ENCODE measurements at places on chromosomes 13 and 19. TPM values are rescaled to one million over a fixed set of nuclear protein-coding genes. Genes with fewer than 3 reads are reported as not detected.

DNA sequence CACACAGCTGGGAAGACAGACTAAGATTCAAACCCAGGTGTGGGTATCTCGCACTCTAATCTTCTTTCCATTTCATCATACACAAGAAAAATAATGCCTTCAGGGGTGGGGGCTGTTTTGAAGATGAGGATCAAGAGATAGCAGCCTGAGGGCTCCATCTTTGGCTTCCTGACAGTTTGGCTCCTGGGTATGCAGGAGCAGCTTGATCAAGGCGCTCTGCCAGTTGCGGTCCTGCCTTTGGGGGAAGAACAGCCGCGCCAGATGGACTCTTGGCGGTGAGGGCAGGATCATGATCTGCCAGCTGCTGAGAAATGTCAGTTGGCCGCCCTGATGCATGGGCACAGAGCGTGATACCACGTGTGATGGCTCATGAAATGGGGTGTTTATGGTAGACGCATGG is 119.1 kb downstream of the IER2 start:
- no peaks in the 10 kb centered on the region for H3K4me1 ChIP-seq
- H3K36me3 ChIP-seq = no peaks in the 10 kb centered on the region
- H3K27ac ChIP-seq = no peak overlapping the region
- no peak overlapping the region for H3K4me3 ChIP-seq

MAG gene
- not detected for total RNA-seq

DNA sequence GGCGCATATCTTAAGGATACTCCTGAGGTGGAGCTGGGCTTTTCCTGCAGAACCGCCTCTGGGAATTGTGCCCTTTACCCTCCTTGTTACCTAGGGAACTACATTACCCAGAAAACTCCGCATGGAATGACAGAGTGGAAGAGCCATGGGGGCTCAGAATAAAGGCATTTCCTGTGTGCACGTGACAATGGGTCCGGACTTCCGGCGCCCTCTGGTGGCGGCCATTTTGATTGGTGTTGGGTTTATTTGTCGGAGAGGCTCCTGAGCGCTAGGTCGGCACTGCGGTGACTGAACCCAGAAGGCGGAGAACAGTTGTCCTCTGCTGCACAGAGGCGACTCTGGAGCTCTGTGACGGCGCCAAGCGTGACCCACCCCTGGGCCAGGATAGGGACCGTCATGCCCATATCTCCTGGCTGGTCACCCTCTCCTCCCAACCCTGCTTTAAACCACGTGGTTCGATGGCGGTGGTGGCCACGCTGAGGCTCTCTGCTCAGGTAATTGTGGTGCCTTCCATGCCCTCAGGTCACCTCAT is at the start of gene ZNF587B:
Gene ZNF587B, plus strand, starts transcription at position 229 of the 532 bp plus-strand sequence. Its CDS starts 230 bp downstream, at position 459.
- no peaks in the 10 kb centered on the region for H3K36me3 ChIP-seq
- H3K27ac ChIP-seq = peak within 1 kb of the TSS; percentile 82
- no peaks in the 10 kb centered on the region for H3K4me1 ChIP-seq
- peak; percentile 75 for DNase-seq
- H3K4me3 ChIP-seq = peak within 1 kb of the TSS; percentile 52
- no peaks in the 10 kb centered on the region for H3K27me3 ChIP-seq

ZGLP1 gene
- 1.2 TPM for total RNA-seq

GRCh38 chr13:102401265-102401664 is 583 bp downstream of the FGF14 start:
- H3K4me3 ChIP-seq = peak overlapping the region; percentile 52
- H3K36me3 ChIP-seq = no peaks in the 10 kb centered on the region
- no peak for DNase-seq
- peaks cover 39% of the 10 kb centered on the region for H3K27me3 ChIP-seq
- peak overlapping the region; percentile 73 for H3K27ac ChIP-seq

GRCh38 chr13:20288561-20288960 is 56.4 kb upstream of the GJB6 start:
- H3K36me3 ChIP-seq = no peaks in the 10 kb centered on the region
- H3K27me3 ChIP-seq = no peaks in the 10 kb centered on the region

GRCh38 chr13:76210262-76210661 is 574.1 kb downstream of the LMO7 start:
- no peaks in the 10 kb centered on the region for H3K36me3 ChIP-seq
- no peaks in the 10 kb centered on the region for H3K4me1 ChIP-seq
- no peak for DNase-seq
- no peaks in the 10 kb centered on the region for H3K27me3 ChIP-seq
- H3K27ac ChIP-seq = no peak overlapping the region
- H3K4me3 ChIP-seq = no peak overlapping the region

DNA sequence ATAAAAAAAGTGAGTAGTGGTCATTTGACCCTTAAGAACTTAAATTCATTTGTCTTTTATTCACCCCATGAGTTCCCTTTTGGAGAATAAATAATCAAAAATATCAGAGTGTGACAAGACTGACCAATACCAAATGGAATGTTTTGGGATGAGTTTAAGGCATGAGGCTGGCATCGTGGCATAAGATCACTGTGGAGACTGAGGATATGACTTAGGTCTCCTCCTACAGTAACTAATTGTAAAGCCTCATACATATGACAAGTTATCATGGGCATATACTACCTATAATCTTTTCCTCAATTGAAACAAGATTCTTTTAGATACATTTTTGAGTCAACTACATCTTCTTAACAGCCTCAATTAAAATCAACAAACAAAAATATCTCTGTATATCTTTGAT is 782.0 kb downstream of the SLITRK1 start:
- no peaks in the 10 kb centered on the region for H3K4me1 ChIP-seq
- no peaks in the 10 kb centered on the region for H3K27me3 ChIP-seq
- H3K4me3 ChIP-seq = no peak overlapping the region
- H3K27ac ChIP-seq = no peak overlapping the region
- no peaks in the 10 kb centered on the region for H3K36me3 ChIP-seq

GRCh38 chr19:10521461-10522171 is 4.4 kb upstream of the S1PR5 start:
- peaks cover 22% of the 10 kb centered on the region for H3K27me3 ChIP-seq
- H3K4me3 ChIP-seq = no peak overlapping the region
- no peak for DNase-seq
- H3K27ac ChIP-seq = no peak overlapping the region
- no peaks in the 10 kb centered on the region for H3K36me3 ChIP-seq

NKG7 gene
- total RNA-seq = 3.0 TPM

DNA sequence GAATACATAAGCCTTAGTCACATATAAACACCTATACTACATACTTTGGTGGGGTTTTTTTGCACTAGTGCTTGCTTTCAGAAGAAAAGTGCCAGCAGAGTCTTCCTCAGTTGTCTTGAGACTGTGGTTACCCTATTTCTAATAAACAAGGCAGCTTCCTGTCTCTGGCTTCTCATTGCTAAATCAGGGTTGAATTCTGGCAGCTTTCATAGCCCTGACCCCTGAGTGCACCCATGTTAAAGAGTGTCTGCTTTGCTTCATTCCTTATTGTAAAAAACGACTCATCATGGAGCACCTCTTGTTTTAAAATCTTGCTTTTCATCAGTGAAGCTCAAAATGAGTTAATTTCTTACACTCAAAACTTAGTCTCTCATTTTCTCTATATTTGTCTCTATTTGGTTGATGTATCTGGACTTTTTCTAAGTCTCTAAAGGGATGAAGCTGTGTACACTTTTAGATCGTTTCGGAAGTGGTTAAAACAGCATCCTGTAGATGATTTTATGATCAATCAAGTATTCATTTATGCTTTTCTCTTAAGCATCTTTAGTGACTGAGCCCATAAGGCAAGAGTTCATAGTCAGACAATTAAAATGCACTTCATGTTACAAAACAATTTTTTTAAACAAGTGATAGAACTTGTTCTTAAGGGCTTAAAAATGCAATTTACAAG is 72.1 kb downstream of the KLF12 start:
- no peaks in the 10 kb centered on the region for H3K4me1 ChIP-seq
- peak overlapping the region; percentile 14 for H3K27ac ChIP-seq
- H3K27me3 ChIP-seq = no peaks in the 10 kb centered on the region
- DNase-seq = no peak
- no peaks in the 10 kb centered on the region for H3K36me3 ChIP-seq
- H3K4me3 ChIP-seq = no peak overlapping the region

GRCh38 chr19:55266840-55267239 is 8.0 kb upstream of the PPP6R1 start:
- no peaks in the 10 kb centered on the region for H3K36me3 ChIP-seq
- H3K27me3 ChIP-seq = no peaks in the 10 kb centered on the region

Data from sigmoid colon (tissue), 7 donors.